Stimulated activated CD4-positive, alpha-beta T cell treated with anti-CD3 and anti-CD28 coated beads, Interleukin-1b, Interleukin-23, amount 100 ng/mL, for 24 hours (primary cell): ENCODE measurements at places on chromosomes 11 and 22.

GRCh38 chr11:66339162-66339675 lies 3.0 kb upstream of the RIN1 start:
- no peak for DNase-seq

DNA sequence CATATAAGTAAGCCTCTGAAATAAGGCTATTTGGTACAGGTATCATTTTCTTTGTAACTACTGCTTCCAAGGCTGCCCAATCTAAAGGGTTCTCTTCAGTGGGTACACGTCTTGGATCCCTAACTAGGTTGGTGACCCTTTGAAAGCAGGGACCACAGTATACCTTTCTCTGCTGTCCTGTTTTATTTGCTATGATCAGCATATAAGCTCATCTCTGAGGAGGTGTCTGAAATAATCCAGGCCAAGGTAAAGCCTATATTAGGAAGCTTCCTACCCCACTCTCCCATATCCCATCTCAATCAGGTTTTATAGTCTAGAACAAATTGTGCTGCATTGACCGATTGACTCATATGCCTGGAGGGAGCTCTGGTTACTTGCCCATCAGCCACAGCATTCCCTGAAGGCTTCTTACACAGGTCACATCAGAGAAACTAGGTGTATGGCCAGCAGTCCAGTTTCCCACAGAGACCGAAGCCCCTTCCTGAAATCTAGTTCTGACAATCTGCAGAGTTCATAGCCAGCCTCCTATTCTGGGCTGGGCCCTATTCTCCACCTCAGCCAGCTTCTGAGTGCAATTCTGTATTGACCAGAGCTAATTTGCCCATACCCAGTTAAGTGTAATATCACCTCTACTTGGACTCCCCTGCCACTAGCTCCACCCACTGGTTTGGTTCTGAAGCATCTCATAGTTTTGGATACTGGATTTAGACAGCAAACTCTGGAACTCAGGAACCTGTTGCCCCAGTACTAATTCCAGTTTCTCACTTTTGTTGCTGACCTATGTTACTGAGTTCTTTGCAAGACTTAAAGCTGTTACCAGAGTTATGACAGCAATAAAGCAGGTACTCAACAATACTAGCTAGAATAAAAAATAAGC lies 62.1 kb upstream of the ARHGAP20 start:
- no peak for DNase-seq

GRCh38 chr11:37748641-37749040 lies 1150.6 kb upstream of the RAG2 start:
- no peak for DNase-seq

GRCh38 chr11:126978911-126979310 lies 21.7 kb downstream of the KIRREL3 start:
- DNase-seq = no peak

GRCh38 chr22:37827056-37827455 lies 3.9 kb downstream of the GALR3 start:
- no peak for DNase-seq

DNA sequence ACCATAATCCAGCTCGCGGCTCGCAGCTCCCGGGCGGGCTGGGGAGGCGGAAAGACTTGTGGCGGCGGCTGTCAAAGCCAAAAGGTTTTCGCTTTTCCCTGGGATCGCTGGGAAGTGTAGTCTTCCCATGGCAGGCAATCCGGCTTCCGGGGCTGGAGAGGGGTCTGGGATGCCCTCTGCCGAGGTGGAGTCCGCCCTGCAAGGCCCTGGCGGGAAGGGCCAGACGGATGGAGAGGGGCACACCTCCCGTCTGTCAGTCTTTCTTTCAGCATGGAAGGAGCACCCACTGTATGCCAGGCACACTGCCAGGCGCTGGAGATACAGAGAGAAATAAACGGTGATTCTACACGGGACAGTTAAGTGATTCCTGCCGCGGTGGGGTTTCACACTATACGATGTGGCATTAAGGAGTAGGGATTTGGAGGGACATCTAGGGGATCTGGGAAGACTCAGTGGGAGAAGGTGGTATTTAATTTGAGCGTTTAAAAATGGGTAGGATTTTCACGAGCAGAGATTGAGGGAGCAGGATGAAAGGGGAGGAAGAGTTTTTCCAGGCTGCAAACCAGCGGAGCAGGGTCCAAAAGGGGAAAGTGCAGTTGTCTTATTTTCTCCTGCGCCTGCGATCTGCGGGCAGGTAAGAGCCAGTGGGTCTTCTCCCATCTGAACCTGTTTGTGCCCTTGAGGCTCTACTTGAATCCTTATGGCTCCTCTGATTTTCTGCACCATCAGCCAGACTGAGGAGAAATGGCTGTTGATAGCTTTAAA lies at the start of gene BACE1:
BACE1 (minus strand) TSS at position 60 of the 765 bp plus-strand sequence. CDS start 461 bp downstream, outside the sequence.
- DNase-seq = no peak

GRCh38 chr11:11975201-11976092 lies 33.0 kb downstream of the DKK3 start:
- DNase-seq = no peak

- DNase-seq = no peak
These were observed 78.5 kb downstream of the CYP2R1 start for GRCh38 chr11:14813516-14813915.

- DNase-seq = no peak
These were observed 54.0 kb downstream of the MIAT start for GRCh38 chr22:26711205-26711963.

- DNase-seq = no peak
These were observed 254.4 kb upstream of the NCAM1 start for GRCh38 chr11:112706863-112707262.

DNA sequence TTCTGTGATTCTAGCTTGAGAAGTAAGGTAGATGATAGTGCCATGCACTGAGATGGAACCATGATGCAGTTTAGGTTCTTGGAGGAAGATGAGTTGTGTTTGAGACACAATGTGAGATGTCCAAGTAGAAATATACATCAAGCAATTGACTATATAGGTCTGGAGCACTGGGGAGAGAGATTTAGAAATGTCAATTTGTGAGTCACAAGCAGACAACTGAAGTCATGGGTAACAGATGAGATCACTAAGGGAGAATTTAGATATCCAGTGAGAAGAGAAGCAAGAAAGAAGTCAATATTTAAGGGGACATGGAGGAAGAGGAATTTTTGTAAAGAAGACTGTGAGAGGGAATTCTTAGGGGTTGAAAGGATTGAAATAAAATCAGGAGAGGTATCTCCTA lies 65.1 kb upstream of the RRAS2 start:
- DNase-seq = no peak

DNA sequence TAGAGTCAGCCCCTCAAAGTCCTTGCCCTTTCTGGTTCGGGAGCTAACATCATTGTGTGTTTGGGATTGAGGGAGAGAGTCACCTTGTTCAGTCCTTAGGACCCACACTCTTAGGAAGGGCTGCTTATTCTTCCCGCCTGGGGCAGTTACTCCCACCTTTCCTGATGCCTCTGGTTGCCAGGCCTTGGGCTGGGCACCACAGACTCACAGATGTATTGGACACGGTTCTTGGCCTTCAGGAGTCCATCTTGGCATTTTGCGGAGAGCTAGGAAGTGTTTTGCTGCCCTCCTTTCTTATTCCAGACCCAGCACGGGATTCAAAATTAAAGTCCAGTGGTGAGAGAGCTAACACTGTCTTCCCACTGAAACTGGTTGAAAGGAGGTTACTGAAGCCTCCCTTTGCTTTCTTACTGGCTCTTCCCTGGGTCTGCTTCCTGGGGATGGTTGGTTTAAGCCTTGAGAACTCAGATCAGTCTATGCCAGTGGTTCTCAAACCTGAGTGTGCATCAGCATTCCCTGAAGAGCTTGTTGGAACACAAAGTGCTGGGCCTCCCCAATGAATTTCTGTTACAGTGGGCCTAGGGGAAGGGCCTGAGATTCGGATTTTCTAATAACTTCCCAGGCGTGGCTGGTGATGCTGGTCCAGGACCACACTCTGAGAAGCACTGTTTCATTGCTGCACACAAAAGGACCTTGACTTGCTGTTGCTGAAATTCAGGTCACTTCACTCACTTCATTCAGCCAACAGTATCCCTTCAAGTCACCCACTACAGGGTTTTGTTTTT lies 1.4 kb downstream of the OSBP2 start:
- no peak for DNase-seq
